ENCODE measurements at places on chromosomes 1 and 21.

GRCh38 chr1:59057796-59058195 is 239.1 kb upstream of the FGGY start:
- no peak for DNase-seq

- DNase-seq: no peak
These were observed 87.0 kb upstream of the MAGI3 start for GRCh38 chr1:113303267-113303666.

DNA sequence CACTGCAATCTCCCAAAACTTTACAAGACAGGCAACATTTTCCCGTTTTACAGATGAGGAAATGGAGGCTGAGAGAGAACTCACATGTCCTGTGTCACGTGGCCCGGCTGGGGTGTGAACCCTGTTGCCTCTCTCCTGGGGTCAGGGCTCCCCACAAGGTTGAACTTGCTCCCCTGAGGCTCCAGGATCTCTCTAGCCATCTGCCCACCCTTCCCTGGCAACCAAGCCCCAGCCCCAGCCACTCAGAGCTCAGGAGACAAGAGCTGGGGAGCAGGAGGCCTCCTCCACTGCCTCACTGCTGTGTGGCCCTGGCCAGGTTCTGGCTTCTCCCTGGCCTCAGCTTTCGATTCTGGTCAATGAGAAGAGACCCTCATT is 11.8 kb downstream of the LAPTM5 start:
- DNase-seq: no peak

GRCh38 chr1:234768569-234769283 is 158.7 kb upstream of the IRF2BP2 start:
- DNase-seq: no peak

- no peak for DNase-seq
These were observed 613.3 kb downstream of the AJAP1 start for GRCh38 chr1:5267603-5268235.

DNA sequence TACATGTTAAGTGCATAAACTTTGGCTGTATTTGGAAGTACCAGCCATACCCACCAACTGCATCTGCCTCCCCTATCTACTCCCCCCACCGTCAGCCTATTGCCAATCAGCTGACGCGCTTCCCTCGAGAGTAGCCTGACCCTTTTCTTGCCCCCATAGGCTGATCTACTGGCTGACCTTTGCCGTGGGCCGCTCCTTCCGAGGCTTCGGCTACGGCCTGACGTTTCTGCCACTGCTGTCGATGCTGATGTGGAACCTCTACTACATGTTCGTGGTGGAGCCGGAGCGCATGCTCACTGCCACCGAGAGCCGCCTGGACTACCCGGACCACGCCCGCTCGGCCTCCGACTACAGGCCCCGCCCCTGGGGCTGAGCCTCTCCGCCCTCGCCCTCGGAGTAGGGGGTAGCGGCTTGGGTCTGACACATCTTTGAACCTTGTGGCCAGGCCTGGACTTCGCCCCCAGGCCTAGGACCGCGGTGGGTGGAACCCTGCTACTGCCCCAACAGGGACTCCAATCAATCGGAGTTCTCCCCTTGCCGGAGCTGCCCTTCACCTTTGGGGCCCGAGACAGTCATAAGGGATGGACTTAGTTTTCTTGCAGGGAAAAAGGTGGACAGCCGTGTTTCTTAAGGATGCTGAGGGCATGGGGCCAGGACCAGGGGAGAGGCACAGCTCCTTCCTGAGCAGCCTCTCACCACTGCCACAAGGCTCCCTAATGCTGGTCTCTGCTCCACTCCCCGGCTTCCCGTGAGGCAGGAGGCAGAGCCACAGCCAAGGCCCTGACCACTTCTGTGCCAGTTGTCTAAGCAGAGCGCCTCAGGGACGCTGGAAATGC is 4.0 kb downstream of the GLMP start:
- peak; percentile 91 for DNase-seq

DNA sequence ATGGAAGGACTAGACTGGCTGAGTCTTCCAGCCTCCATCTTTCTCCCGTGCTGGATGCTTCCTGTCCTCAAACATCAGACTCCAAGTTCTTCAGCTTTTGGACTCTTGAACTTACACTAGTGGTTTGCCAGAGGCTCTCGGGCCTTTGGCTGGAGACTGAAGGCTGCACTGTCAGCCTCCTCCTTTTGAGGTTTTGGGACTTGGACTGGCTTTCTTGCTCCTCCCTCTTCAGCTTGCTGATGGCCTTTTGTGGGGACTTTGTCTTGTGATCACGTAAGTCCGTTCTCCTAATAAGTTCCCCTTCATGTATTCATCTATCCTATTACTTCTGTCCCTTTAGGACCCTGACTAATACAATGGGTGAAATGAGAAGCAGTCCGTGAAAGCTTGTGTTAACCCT is 196.4 kb downstream of the KAZN start:
- DNase-seq: no peak

GRCh38 chr1:48560577-48560976 is 88.6 kb upstream of the SPATA6 start:
- DNase-seq: no peak

DNA sequence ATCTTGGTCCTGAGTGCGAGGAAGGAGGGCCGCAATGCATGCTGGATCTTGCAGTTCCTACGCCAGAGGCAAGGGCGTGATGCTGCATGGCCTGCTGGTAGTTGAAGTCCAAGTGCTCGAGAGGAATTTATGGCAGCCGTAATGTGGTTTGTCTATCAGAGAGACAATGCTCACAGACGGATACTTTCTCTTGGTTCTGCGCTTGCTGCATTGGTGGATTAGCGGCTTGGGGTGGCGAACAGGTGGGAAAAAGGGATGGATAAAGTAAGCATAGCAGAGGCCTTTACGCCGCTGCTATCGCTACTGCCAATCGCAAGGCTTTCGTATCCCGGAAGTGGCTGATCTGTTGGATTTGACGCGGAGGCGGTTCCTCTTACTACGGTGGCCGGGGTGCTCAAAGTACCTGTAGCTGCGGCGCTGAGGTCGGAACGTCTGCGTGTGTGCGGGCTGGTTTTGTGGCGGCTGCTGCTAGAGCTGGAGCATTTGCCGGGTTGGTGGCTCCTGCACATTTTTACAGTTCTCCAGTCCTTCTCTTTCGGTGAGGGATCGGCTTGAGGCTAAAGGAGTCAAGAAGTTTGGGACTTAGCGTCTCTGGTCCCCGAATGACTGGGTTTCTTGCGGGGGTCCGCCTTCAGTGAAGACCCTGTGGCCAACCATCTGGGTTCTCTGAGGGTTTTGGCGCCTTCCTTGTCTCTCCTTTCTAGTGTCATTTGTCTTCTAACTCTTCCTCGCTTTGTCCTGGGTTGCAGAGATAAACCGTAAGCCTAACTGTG is at the start of gene ATG4C:
ATG4C (plus strand) TSS at position 397 of the 773 bp plus-strand sequence. CDS start 19,655 bp downstream, outside the sequence.
- DNase-seq: peak; percentile 91

- no peak for DNase-seq
These were observed 38.7 kb upstream of the TTC34 start for GRCh38 chr1:2840036-2840809.

DNA sequence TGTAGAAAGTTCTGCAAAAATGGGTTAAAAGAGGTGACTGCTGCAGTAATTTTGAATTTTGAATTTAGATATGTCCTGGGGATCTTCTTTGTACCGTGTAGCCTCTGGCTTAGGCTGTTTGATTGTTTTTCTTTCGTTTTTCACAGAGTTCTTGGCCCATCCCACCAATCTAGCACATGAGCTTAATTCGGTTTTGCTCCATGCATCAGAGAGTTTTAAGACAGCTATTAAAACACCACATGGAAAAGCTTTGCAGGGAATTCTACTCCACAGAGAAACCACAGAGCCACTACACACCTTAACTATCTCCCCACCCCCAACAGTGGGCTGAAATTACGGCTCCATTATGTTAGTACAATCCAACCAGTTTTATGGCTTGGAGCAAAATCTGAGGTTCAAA is 25.5 kb downstream of the SPAG17 start:
- no peak for DNase-seq

DNA sequence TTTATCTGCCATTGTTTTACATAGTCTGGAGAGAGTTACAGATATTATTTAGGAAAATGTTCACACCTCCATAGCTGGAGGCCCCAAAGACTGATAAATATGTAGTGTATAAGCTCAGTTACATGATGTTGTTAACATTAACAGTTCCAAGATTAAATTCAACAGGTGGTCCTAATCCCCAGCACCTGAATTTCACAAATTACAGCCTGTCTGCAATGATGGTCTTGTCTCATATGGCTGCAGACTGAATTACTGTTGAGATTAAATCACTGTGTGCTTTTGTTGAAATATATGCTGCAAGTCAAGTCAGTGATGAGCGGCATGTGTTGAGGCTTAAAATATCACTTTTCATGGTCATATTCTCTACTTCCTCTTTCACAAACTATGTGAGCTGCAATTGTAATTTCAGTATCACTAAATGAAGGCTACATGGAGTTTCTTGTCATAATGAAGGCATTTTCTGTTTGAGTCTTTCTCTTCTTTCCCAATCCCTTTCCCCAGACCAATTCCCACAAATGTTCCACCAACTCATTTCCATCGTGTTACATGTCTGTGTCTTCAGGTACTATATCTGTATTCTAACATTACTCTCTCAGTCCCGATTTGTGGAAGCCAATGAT is 4.2 kb downstream of the ST6GALNAC5 start:
- DNase-seq: no peak

- peak; percentile 80 for DNase-seq
These were observed 356.4 kb upstream of the PKN2 start for GRCh38 chr1:88327391-88328267.

Data from GM03348 (cell line).